ENCODE measurements at places on chromosomes 3 and 15.

DNA sequence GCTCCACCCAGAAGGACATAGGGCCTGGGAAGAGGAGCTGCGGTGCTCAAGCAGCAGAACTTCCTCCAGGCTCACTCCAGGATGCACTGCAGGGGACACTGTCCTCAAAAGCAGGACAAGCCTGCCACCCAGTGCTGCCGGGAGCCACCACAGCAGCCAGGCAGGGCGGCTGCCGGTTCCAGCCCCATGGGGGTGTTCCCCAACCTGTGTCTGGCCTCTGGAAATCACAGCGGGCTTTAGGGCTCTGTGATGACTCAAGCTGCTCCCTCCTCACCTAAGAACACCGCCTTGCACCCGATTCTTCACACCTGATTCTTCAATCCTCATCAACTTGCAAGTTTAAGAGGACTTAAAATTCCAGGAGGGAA, 71.9 kb upstream of the SLC6A11 start:
- no peak for DNase-seq

DNA sequence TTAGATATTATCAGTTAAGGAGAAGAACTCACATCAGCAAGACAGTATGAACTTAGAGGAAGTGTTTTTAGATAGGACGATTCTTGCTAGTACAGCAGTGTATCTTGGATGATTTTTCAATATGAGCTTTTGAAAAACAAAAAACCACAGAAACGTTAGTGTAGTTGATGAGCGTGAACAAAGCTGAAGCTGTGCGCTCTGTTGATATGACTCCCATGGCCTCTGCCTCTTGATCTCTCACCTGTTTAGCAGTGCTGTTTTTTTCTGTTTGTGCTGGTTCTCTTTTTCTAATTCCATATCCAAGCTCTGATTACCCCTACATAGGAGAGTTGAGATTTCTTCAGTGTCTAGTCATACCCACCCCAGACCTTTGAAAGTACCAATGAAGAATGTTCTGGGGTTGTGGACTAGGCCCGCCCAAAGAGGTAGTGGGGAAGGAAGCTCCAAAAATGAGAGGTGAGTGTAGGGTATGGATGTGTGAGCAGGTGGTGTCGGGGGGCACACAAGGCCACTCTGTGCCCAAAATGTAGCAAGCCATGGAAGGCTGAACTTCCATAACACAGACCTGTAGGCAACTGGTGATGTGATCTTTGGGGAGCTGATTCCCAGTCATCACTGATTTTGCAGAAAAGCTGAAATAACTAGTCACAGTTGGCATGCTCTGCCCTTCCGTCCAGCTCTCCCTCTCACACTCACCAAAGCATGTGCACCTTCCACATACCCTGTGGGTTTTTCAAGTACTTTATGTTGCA, 20.0 kb upstream of the CMTM7 start:
- DNase-seq = no peak

DNA sequence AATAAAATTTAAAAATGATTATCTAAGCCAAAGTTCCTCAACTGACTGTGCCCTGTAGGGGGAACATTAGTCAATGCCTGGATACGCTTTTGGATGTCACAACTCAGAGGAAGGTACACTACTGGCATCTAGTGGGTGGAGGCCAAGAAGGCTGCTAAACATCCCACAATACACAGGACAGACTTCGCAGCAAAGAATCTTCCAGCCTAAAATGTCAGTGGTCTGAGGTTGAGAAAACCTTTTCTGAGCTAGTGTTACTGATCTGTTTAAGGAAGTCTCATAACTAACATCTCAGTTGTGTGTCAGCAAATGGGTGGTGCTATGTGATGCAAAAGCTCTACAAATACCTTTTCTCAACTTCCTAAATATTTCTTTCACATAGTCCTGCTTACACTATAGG, 20.9 kb upstream of the LDHAL6B start:
- DNase-seq = no peak

DNA sequence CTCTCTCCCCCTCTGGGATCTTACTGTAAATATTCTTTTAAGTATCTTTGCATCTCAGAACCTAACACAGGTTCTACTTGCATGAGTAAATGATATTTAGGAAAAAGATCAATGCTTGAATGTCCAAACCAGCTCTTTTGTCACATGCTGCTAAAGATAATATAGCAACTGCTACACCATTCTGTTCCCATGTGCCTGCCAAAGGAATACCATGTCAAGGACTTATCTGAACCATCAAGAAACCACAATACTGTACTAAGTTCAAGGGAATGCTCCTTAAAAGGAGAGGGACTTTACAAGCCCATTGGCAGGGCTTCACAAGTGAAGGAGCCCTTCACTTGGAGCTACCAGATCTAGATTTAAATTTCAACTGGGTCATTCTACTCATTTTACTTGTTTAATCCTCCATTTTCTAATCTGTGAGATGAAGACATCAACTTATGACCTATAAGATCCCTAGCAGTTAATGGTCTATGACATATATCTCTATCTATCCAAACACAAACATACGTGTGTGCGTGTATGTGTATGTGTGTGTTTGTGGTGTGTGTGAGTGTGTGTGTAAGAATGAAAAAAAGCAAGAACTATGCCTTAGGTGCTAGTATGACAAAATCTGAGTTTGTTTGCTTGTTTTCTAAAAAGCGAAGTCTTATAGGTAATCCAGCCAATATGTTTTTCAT, 13.0 kb upstream of the SEC62 start:
- DNase-seq = no peak

DNA sequence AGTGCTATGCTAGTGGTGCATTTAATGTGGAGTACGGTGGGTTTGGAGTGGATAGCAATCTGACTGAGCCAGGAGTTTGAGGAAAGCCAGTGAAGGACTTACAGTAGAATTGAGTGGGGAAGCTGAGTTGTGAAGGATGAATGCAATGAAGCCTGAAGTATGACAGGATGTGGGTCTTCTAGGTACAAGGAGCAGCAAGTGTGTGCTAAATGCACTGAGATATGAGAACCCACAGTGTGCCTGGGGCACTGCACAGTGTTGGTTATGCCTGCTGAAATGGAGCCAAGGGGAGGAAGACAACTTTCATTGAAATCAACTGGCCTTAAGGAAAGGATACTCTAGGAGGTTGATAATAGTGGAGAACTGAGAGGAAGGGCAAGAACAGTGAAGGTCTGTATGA, 105.5 kb upstream of the MRPL3 start:
- no peak for DNase-seq

- DNase-seq = no peak
Measured at GRCh38 chr3:186653080-186653707, 12.6 kb upstream of the HRG start.

DNA sequence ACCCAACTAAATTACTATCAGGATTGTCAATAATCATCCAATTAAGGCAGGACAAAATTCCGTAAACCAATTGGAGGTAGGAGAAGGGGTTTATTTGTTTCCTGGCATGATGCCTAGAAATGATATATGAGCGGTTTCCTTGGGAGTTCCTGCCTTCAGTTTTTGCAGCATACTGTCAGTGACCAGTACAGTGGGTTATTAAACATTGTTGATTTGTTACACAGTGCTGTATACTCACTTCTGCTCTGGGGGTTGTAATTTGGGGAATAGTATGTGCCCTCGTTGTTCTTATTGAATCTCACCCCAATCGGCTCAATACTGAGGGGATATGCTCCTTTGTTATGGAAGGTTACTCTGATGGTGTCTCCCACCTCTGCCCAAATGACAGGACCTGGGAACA, 22.2 kb downstream of the CP start:
- no peak for DNase-seq

GRCh38 chr3:128149650-128150049, 3.6 kb upstream of the EEFSEC start:
- no peak for DNase-seq

DNA sequence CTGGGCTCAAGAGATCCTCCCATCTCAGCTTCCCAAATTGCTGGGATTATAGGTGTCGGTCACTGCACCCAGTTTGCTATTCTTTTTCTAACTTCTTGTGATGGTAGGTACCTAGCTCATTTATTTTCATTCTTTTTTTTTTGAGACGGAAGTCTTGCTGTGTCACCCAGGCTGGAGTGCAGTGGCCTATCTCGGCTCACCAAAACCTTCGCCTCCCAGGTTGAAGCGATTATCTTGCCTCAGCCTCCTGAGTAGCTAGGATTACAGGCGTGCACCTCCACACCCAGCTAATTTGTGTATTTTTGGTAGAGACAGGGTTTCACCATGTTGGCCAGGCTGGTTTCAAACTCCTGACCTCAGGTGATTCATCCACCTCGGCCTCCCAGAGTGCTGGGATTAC, 30.1 kb upstream of the RAD51 start:
- no peak for DNase-seq

- no peak for DNase-seq
Measured at GRCh38 chr3:183178512-183178832, 15.9 kb upstream of the LAMP3 start.

- DNase-seq = no peak
Measured at GRCh38 chr15:54979964-54980363, 216.8 kb downstream of the RSL24D1 start.

GRCh38 chr3:57943525-57944495, 64.4 kb upstream of the FLNB start:
- DNase-seq = no peak

- DNase-seq = no peak
Measured at GRCh38 chr3:12400616-12401194, 83.6 kb upstream of the TSEN2 start.

- no peak for DNase-seq
Measured at GRCh38 chr15:73573037-73573436, 60.2 kb downstream of the NPTN start.

DNA sequence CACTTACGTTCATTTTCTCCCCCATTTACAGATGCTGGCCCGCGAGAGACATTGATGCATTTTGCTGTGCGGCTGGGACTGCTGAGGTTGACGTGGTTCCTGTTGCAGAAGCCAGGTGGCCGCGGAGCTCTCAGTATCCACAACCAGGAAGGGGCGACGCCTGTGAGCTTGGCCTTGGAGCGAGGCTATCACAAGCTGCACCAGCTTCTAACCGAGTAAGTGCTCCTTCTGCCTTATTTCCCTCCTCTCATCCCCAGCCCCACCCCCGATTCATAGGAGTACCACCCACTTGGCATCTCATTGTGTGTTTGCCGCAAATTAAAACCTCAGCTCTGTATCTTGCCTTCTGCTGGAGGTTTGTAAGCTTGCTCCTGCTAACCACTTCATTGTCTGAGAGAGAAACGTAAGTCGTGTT, 163.3 kb downstream of the AKAP13 start:
- DNase-seq = no peak

GRCh38 chr3:170050753-170051152, 13.0 kb downstream of the GPR160 start:
- DNase-seq = no peak

- DNase-seq = no peak
Measured at GRCh38 chr3:78645628-78646310, 1122.0 kb downstream of the ROBO1 start.

- no peak for DNase-seq
Measured at GRCh38 chr3:71206305-71207165, 377.0 kb downstream of the FOXP1 start.

- no peak for DNase-seq
Measured at GRCh38 chr3:140522653-140523380, 155.0 kb upstream of the TRIM42 start.

GRCh38 chr3:163196815-163197374, 1700.3 kb downstream of the OTOL1 start:
- no peak for DNase-seq

DNA sequence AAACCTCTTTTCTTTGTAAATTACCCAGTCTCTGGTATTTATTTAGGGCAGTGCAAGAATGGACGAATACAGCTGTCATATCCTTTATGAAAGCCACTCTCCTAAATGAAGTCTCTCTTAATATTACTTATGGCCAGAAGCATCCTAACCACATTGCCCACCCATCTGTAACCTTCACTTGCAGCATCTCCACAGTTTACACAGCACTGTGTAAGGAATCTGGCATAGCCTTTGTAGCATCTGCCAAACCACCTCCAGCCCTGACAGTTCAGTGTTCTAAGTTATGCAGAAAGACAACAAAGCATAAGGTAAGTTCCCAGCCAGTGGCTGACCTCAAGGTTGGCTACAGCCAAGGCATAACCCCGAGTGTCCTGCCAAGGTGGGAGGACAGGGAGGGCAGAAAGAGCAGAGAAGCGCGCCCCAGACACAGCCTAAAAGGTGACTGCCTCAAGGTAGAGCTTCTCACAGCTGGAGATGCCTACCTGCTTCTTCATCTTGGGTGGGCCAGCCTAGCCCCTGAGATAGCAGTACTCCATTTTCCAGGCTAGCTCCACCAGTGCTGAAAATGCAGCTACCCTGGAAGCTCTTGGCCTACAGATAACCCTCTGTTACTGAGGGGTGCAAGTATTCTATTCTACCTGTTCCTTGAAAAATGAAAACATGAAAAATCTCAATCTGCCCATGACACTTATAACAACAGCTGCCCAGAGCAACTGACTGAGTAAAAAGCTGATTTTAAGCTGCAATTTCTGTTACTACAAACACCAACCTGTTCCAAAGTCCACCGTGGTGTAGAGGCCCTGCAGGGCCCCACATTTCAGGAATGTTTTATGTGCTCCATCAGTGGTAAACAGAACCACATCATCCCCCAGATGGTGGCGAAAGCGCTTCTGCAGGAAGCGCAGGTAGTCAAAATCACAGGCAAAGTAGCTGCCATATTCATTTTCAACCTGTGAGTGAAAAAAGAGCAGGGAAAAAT, 39.3 kb downstream of the GLB1 start:
- no peak for DNase-seq

GRCh38 chr15:87682527-87682926, 574.0 kb downstream of the NTRK3 start:
- no peak for DNase-seq

Data from bone marrow (tissue), 2 donors.